ENCODE measurements at places on chromosomes 11 and 22. TPM values are rescaled to one million over a fixed set of nuclear protein-coding genes. Genes with fewer than 3 reads are reported as not detected.

DNA sequence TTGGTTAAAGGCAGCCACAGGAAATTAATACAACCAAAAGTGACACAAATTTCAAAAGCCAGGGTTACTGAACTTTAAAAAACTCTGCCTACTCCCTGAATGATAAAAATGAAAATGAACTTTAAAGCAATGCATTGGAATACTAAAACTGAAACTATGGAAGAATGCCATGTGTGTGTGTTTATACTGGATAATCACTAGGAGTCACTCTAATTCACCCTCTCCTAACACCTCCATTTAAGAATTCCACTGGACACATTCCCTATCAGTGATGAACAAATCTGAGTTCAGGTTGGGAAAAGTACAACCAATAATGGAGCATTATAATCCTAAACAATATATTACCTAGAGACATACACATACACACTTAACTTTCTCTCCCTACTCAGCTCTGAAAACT, 27.5 kb upstream of the PLAAT3 start:
- DNase-seq, result no peak

DNA sequence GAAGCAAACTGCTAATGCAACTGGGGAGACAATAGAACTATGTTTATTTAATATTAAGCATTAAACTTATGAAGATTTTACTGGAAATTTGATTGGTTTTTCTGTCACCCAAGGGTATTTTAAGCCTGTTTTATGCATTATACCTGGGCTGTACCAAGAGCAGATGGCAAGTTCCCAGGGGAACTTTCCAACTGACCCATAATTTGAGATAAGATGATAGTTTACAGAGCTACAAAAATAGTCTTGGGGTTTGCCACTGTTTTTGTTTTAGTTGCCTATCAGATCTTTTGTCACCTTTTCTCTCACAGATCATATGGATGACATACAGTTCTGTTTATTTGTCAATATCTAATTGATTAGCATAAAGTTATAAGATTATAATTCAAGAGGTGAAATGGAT, 43.9 kb downstream of the PDE3B start:
- DNase-seq, result no peak

DNA sequence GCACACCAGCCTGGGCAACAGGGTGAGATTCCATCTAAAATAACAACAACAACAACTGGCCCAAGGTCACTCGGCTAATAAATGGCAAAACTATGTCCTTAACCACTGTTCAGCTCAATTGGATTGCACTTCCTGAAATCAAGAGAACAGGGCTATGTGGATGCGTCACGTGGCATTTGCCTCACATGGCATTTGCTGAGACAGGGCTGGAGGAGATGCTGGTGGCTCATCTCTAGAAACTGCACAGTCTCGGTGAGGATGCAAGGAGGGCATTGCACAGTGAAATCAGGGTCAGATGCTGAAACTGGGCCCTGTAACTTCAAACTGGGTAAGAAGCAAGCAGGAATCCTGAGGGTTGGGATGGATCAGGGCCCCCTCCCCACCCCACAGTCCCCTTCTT, 171.9 kb downstream of the BUD13 start:
- no peak for DNase-seq

GRCh38 chr22:38955250-38955905, 2.0 kb upstream of the APOBEC3A start:
- no peak for DNase-seq

Gene DNAJB13
- 0.78 TPM for polyA plus RNA-seq

Gene OLFML1
- polyA plus RNA-seq, result 63.4 TPM

- DNase-seq, result no peak
Observed at GRCh38 chr11:65066315-65066714, 8.0 kb upstream of the NAALADL1 start.

DNA sequence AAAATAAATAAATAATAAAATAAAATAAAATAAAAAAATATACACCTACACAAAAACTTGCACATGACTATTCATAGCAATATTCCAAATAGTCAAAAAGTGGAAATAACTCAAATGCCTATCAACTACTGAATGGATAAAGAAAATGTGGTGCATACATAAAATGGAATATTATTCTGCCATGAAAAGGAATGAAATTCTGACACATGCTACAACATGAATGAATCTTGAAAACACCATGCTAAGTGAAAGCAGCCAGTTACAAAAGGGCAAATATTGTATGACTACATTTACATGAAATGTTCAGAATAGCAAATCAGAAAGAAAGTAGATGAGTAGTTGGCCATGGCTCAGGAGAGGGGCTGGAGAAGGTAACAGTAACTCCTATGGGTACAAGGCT, 46.3 kb downstream of the MICAL3 start:
- no peak for DNase-seq

Gene SLC17A6
- polyA plus RNA-seq, result not detected

Gene PHOX2A
- polyA plus RNA-seq, result not detected

- peak; percentile 74 for DNase-seq
Observed at GRCh38 chr22:38923463-38924346, 33.7 kb upstream of the APOBEC3A start.

Gene RBMXL2
- not detected for polyA plus RNA-seq

GRCh38 chr11:72974487-72975205, 160.4 kb downstream of the ATG16L2 start:
- no peak for DNase-seq

- no peak for DNase-seq
Observed at GRCh38 chr11:46357483-46357936, 10.2 kb downstream of the DGKZ start.

- DNase-seq, result no peak
Observed at GRCh38 chr11:19200410-19201201, 1.2 kb downstream of the CSRP3 start.

- DNase-seq, result peak; percentile 28
Observed at GRCh38 chr22:41445129-41446056, 1.2 kb downstream of the TOB2 start.

- no peak for DNase-seq
Observed at GRCh38 chr11:108316061-108316460, 93.2 kb downstream of the ATM start.

- no peak for DNase-seq
Observed at GRCh38 chr11:8023831-8024555, 36.9 kb downstream of the EIF3F start.

DNA sequence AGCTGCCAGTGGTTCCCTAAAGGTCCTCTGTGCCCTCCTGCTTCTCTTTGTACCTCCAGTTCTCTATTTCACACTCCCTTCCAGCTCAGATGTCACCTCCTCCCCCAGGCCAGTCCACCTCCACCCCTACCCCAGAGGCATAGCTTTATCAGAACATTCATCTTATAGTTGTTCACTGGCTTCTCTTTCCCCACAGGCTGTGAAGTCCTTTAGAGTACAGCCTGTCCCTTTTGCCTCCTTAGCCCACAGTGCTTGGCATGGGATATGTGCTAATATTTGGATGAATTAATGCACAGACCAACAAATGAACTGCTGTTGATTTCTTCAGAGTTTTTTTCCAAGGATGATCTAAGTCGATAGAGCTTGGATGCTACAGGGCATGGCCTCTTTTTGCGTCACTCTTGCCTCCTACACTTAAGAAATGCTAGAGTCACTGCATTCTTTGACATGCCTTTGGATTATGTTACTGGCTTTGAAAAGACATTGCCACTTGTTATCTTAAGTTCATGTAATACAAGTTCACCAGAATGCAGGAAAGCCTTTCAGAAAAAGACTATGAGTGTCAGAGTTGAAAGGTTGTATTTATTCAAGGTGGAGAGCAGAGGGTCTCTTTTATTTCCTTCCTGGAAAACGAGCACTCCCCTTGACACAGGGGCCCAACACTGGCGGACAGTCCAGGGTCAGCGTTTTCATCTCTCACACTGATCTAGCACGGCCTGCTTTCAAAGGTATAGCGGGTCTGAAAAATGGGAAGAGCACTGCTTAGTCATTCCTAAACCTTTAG, 75.7 kb downstream of the PISD start:
- DNase-seq, result no peak

DNA sequence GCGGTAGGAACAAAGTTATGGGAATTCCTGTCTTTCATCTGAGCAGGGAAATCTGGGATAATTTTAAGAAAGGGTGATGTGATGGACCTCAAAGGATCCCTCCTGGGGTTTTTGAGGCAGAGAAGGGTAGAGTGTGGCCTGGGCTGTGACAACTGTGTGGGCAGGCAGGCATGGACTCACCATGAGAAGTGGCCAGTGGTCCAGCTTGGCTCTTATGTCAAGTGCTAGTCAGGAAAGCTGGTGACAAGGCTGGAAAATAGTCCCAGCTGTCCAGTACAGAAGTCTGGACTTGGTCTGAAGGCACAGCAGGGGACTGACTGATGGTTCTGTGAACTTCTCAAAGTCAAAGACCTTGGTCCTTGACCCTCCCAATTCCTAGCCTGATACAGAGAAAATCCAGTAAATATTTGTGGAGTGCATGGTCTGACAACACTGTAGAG, 1.7 kb downstream of the PPFIBP2 start:
- no peak for DNase-seq

DNA sequence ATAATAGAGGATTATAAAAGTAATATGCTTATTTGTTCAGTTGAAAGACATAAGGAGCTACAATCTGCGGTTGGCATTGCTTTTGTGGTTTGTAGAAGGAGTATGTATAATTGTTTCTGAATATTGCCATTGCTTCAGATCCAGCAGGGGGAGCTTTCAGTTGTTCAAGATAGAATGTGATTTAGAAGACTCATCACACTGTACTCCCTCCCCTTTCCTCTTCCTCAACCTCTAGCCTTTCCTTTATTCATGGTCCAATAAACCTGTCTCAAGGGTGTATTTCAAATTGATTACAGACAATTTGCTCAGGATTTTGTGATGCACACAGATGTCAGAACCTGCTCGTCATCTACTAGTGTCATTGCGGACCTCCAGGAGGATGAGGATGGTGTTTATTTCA, 9.8 kb downstream of the PRMT3 start:
- DNase-seq, result no peak

GRCh38 chr11:90916706-90917105, 693.9 kb upstream of the CHORDC1 start:
- DNase-seq, result no peak

DNA sequence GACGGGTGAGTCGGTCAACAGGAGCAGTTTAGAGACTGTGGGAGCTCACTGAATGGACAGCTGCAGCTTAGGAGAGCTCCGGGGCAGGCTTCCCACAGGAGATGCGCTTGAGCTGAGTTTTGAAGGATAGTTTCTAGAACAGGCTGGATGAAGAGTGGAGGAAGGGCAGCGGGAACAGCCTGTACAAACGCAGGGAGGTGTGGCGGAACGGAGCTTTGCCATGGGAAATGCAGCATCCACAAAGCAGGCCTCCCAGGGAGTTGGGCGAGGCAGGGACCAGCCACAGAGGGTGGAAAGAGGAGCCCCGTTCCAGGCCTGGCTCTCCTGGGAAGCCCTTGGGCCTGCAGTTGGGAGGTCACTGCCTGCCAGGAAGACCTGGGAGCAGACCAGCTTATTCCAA, 26.8 kb upstream of the TEF start:
- DNase-seq, result no peak

DNA sequence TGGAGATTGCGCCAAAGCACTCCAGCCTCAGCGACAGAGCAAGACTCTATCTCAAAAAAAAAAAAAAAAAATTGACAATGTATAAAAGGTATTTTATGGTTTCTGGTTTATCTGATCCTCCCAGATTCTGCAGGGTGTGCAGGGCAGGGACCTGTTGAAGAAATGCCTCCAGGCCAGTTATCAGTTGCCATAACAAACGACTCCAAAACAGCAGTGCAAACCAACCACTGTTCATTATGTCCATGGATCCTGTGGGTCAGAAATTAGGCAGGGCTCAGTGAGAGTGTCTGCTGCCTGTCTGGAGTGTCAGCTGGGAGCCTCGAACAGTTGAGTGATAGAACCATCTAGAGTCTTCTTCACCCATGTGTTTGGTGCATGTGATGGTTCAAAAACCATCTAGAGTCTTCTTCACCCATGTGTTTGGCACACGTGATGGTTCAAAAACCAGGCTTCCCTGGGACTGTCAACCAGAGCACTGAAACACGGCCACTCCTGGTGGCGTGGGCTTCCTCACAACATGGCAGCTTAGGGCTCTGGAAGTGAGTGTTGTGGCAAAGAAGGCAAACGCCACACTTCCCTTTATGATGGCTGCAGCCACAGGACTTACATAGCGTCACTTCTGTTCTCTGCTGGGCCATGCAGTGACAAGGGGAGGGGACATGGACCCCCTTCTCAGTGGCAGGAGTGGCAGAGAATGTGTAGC, 115.1 kb upstream of the CRYBB3 start:
- DNase-seq, result no peak

Gene SLC6A5
- polyA plus RNA-seq, result not detected

DNA sequence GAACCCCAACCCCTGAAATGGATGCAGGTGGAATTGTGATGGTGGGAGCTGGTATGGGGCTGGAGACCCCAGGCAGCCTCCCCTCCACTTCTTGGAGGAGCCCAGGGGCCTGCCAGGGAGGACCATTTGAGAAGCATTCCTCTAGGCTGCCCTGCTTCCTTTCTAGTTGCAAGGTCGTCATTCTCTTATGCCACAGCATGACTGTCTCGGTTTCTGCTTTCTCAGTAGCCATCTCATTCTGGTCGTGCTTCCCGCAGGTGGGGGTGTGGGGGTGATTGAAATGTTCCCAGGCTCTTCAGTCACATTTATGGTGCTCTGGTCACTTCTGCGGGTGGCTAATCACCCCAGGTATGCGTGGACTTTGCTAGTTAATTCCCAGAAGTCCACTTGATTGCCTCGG, 223.7 kb upstream of the TBCEL start:
- DNase-seq, result no peak

DNA sequence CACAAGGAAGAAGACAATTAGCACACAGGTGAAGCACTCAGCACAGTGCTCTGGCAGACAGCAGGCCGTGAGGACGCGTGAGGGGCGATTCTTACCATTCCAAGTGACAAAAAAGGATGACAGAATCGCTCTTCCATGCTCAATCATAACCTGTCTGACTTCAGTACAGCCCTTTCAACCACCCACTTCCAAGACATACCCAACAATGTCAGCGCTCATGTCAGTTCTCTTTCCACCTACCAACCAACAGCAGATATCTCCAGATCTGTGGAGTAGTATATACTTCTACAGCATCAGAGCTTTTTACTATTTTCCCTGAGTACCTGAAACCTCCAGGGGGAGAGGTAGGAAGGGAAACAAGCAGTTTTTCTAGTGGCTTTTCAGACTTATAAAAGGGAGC, 40.2 kb downstream of the MORC2 start:
- no peak for DNase-seq

Gene SCGB1A1
- 49.7 TPM for polyA plus RNA-seq

DNA sequence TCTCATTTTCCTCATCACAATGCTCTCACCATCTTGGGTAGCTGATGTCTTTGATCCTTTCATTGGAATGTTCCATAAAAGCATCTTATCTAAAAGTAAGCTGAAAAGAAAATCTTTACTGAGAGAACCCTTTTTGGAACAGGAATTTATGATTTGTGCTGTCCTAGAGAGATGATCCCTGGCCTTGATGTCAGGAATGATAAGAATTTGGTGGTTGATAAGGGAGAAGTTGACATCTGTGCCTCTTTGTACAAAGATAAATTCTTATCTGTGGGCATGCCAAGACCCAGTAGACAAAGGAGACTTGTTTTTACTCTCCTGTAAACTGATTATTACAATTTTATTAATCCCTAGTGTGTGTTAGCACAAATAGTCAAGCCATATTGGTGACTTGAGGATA, 36.9 kb downstream of the NAALAD2 start:
- DNase-seq, result no peak

Gene SLC43A1
- 19.6 TPM for polyA plus RNA-seq

- peak; percentile 44 for DNase-seq
Observed at GRCh38 chr11:63961608-63962412, 12.6 kb upstream of the COX8A start.

- DNase-seq, result no peak
Observed at GRCh38 chr11:65917077-65917433, 1.8 kb downstream of the C11orf68 start.

Gene LMF2
- polyA plus RNA-seq, result 49.3 TPM

Gene GLB1L2
- polyA plus RNA-seq, result 4.7 TPM

- DNase-seq, result no peak
Observed at GRCh38 chr11:15665368-15665871, 550.7 kb downstream of the INSC start.

Gene C22orf31
- 1.6 TPM for polyA plus RNA-seq
